Foreskin keratinocyte (primary cell): ENCODE measurements at places on chromosomes 16 and 17. TPM values are rescaled to one million over a fixed set of nuclear protein-coding genes. Genes with fewer than 3 reads are reported as not detected.

The ADAP2 gene
- not detected in 2 replicates for polyA plus RNA-seq

The PRR29 gene
- 0.03 and 0.06 TPM in 2 replicates for polyA plus RNA-seq

The MMD gene
- 6.1 and 6.4 TPM in 2 replicates for polyA plus RNA-seq

DNA sequence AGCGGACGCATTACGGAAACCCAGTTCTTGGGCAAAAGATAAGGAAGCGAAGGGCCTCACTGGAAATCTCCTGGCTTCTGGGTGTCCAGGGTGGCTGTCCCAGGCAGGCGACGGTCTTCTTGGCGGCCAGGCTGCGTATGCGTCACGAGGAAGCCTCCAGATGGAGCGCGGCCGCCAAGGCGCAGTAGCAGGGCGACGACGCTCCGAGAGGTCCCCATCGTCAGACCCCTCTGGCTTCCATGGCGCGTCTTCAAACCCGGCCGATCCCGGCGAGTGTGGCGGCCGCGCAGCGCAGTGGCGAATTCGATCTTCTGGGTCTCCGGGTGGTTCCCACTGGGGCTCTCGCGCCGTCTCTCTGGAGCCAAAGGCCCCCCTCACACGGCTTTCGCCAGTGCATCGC is 13.8 kb upstream of the ANKRD40CL start:
- no peak for DNase-seq

DNA sequence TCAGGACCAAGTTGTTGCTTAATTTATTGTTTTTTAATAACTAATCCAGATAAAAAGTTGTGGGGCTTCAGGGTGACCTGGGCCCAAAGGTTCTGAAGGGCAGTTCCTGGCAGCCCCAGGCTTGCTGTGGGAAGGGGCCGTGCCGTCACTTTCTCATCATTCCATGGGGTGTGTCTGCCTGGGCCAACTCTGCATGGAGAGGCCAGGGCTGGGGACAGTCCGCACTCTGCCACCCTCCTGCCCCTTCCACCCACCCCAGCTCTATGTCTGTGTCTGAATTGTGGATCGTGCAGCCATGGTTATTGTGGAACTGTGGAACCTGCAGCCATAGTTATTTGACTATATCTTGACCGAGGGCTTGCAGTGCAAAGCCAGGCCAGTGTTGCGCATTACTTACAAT is 4.0 kb downstream of the LIMD2 start:
- DNase-seq: no peak

The GDPD1 gene
- 0.56 and 0.66 TPM in 2 replicates for polyA plus RNA-seq

The KDM6B gene
- polyA plus RNA-seq: 2.4 and 2.6 TPM in 2 replicates

The SPNS3 gene
- polyA plus RNA-seq: 0.12 TPM in 1 of 2 replicates, not detected in the other

DNA sequence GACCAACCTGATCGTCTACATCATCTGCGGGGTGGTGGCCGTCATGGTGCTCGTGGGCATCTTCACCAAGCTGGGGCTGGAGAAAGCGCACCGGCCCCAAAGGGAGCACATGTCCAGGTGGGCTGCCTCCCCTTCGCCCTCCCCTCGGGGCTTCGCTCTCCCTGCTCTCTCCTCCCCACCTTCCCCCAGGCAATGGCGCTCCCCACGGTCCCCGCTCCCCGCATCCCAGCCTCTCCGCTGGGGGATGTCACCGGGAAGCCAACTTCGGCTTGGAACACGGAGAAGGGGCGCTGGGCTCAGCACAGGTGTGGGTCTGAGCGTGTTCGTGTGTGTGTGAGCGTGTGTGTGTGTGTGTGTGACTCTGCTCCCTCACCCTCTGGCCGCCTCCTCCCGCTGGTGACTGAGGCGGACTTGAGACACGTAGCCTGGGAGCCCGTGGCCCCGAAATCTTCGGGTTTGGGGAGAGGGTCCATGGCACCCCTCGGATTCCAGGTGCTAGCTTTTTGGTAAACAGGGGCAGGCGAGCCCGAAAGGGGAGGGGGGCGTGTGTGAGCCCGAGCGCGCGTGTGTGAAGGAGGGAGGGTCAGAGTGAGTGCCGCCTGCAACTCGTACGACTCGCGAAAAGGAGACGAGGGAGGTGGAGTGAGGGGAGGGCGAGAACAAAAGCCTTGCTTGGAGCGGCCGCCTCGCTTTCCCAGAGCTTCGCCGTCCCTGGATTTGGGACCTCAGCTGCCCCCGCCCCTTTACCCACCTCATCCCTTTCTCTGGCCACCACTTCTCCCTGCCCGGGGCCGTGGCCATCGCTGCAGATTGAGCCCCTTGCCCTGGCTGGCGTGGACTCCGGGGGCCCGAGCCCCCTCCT is 1.3 kb downstream of the SHISA9 start:
- DNase-seq: no peak

GRCh38 chr17:20989991-20990855 is 52.6 kb downstream of the USP22 start:
- DNase-seq: no peak

The TBX4 gene
- 0.01 TPM in 1 of 2 replicates, not detected in the other for polyA plus RNA-seq

DNA sequence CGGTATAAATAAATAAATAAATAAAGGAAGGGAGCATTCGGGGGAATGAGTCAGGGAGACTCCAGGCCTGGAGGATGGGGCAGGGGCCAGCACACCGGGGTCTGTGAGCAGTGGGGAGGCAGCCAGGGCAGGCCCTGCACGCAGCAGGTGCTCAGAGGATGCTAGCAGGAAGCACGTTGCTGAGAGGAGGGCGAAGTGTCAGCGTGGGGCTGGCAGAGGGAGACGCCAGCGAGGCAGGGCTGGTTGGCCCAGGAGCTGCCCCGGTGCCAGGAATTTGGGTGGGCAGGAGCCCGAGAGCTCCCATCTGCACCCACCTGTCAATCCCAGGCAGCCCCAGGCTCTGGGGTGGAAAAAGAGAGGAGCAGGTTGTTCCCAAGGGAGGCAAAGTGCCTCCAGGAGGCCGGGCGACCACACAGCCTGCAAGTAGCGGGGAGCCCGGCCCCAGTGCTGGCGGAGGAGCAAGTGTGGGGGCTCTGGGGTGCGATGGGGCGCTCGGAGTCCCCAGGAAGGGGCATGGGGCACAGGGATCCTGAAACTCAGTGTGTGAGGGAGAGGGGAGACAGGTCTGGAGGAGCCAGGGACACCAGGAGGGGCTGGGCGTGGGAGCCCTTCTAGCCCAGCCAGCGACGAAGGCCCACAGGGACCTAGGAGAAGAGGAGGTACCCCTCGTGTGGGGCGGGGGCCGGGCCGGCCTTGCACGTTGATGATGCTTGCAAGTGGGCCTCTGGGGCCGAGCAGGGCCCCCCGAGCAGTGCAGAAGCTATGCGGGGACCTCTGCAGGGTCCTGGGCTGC is 28.0 kb downstream of the SOX8 start:
- DNase-seq: no peak

The TRAF7 gene
- 62.1 and 69.0 TPM in 2 replicates for polyA plus RNA-seq

DNA sequence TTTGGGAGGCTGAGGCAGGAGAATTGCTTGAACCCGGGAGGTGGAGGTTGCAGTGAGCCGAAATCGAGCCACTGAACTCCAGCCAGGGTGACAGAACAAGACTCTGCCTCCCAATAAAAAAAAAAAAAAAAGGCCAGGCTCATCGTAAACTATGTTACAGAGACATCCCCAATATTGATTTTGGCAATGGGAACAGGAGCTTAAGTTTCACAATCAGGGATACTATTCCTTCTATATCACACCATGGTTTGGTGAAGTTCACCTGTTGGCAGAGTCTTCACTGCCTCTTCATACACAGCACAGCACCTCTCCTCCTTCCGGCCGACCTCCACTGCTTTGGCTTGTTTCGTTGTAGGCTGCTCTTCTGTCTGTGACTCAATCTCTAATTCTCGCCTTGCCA is 21.2 kb downstream of the UTP6 start:
- DNase-seq: no peak

- no peak for DNase-seq
Observed at GRCh38 chr17:39627047-39627711, 427 bp downstream of the PPP1R1B start.

GRCh38 chr17:32625971-32626370 is 139.2 kb downstream of the CDK5R1 start:
- DNase-seq: no peak

- no peak for DNase-seq
Observed at GRCh38 chr16:7601100-7601499, 268.5 kb downstream of the RBFOX1 start.

The CDT1 gene
- 27.5 and 27.9 TPM in 2 replicates for polyA plus RNA-seq

The BAIAP3 gene
- 0.04 and 0.08 TPM in 2 replicates for polyA plus RNA-seq

DNA sequence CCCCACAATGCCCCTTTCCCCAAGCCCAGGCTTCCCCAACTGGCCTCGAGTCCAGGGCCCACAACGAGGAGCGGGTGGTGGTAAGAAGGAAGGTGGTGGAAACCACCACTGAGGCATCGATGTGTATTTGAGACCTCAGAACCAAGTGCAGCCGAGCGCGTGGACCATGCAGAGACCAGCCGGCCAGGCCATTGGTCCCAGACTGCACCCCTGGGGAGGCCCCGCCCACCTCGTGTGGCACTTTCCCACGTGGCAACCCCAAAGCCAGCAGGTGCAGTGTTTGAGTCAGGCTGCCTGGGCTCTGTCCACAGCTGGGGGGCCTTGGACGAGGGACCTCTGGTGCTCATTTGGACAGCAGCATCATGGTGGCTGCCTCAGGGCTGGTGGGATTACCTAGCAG is 28.1 kb upstream of the BAHCC1 start:
- no peak for DNase-seq

DNA sequence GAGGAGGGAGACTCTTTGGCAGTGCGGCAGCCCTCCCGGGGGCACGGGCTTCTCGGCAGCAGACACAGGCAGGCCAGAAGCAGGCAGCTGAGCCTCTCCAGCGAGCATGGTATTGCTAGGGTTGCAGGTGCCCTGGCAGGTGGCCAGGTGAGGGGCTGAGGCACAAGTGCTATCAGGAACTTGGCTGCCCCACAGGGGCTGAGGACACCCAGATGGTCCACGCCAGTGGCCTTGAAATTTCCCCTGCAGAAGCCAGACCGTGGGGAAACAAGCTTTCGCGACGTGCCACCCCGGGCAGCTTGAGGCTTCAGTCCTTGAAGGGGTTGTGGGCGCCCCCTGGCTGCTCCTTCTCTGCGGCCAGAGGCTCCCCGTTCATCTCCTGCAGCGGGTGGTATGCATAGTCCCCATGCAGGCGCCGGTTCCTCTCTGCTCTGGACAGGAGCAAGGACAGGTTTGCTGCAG is 8.5 kb downstream of the NAGPA start:
- no peak for DNase-seq

The CPHXL2 gene
- polyA plus RNA-seq: not detected in 2 replicates

DNA sequence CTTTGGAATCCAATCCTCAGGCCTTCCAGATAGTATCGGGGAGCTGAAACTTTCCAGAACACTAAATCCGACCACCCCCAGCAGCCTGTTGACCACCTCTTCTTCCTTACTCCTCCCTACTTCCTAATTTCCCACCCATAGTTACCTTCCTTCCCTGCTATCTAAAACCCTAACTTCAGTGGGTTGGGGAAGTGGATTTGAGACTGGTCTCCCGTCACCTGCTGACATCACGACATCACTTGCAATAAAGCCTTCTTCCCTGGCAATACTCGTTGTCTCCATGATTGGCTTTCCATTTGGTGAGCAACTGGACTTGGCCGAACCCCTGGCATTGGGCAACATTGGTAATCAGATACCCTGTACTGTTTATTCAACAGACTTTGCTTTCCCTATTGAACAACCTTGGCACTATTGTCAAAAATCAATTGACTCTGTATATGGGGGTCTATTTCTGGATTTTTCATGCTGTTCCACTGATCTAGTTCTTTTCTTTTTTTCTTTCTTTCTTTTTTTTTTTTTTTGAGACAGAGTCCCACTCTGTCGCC is 11.8 kb upstream of the FOXK2 start:
- no peak for DNase-seq

The KRT14 gene
- polyA plus RNA-seq: 17,138 and 18,688 TPM in 2 replicates

- no peak for DNase-seq
Observed at GRCh38 chr16:85544016-85544415, 69.1 kb upstream of the GSE1 start.

DNA sequence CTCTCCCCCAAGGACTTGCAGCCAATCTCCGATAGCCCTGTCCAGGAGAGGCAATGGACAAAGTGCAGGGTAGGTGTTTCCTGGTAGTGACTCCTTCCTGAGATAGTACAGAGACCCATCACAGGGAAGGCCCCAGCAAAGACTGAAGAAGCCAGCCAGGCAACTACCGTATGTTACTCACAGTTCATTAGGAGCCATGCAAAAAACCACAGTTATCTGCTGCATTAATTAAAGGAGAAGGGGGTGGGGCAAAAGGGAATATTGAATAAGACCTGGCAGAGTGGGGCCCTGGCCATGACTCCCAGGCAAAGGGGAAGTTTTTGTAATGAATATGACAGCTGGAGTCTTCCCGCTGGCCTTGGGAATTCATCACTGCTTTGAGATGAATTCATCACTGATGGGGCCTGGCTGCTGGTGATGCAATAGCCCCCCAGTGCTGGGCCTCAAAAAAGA is 2.5 kb upstream of the SLC13A2 start:
- no peak for DNase-seq

GRCh38 chr16:88509749-88510069 is 56.6 kb downstream of the ZFPM1 start:
- DNase-seq: no peak

- peak; percentile 66 for DNase-seq
Observed at GRCh38 chr16:53549970-53550690, 47.1 kb upstream of the AKTIP start.

The CCDC144A gene
- 0.02 and 0.04 TPM in 2 replicates for polyA plus RNA-seq

GRCh38 chr17:77450742-77451244 is 310.0 kb downstream of the SEC14L1 start:
- no peak for DNase-seq

The ZDHHC7 gene
- polyA plus RNA-seq: 25.7 and 31.8 TPM in 2 replicates

- DNase-seq: no peak
Observed at GRCh38 chr17:3914312-3914670, 2.0 kb downstream of the P2RX1 start.

DNA sequence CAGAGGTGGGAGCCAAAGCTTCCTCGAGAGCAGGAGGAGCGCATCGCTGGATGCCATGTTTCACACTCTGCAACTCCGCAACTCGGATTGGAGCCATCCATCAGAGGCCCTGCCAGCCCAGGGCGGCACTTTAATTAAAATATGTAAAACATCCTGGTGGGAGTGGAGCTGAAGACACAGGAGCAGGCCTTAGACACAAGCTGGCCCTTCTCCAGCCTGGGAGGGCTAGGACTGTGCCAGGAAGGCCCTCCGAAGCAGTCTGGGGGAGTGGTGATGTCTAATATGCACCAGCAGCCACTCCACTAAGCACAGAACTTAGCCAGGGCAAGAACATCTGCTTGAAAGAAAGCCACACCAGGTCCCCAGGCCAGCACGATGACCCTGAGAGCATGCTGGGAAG is 5.8 kb upstream of the CCDC182 start:
- DNase-seq: no peak

- DNase-seq: no peak
Observed at GRCh38 chr17:31147507-31148202, 52.9 kb downstream of the NF1 start.

- DNase-seq: no peak
Observed at GRCh38 chr17:66740226-66740625, 94.7 kb upstream of the CACNG5 start.

- no peak for DNase-seq
Observed at GRCh38 chr16:12881740-12882139, 19.7 kb upstream of the SHISA9 start.

DNA sequence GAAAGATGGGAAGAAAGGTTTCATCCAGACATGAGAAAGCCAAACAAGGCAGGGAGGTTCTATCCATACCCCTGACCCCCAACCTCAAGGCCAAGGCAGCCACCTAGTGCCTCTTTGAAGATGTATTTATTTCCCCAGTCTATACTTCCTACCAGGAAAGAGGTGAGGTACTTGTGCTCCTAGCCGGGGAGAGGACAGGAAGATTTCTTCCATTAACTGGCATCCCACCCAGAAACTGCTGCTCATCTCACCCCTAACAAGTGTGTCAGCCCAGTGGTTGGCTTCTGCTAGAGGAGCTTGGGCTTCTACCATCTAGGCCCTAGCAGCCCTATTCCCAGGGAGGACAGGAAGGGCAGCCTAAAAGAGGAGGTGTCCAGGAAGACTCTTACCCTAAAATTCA is 8.9 kb downstream of the COPZ2 start:
- no peak for DNase-seq

- no peak for DNase-seq
Observed at GRCh38 chr17:27888067-27888466, 5.1 kb downstream of the LYRM9 start.

The MT1H gene
- polyA plus RNA-seq: 0.53 TPM in 1 of 2 replicates, not detected in the other
